ENCODE measurements at places on chromosomes 1 and 21.

DNA sequence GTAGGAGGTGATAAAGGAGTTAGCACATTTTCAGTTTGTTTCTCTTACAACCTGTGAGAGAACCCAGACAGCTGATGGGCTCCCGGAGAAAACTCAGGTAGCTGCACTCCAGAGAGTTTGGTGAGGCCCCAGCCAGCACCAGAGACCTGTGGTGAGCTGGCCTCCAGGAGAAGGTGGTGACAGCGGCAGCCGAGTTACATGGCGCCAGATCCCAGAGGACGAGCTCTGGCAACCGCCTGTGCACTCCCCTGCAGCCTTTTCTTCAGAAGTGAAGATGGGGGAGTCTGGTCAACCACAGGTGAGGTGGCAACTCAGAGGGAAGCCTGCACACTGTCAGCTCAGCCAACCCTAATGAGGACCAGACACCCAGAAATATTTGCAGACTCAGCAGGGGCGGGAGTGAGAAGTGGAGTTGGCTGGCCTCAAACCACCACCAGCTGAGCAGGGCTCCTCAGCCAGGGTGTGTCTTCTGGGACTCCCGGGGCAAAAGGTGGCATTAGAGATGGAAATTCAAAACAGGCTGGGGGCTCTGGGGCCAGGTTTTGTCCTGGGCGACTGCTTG, 209.7 kb downstream of the SETD4 start:
- DNase-seq, result no peak

- no peak for DNase-seq
These were observed 99.8 kb downstream of the INTS7 start for GRCh38 chr1:211935448-211935970.

DNA sequence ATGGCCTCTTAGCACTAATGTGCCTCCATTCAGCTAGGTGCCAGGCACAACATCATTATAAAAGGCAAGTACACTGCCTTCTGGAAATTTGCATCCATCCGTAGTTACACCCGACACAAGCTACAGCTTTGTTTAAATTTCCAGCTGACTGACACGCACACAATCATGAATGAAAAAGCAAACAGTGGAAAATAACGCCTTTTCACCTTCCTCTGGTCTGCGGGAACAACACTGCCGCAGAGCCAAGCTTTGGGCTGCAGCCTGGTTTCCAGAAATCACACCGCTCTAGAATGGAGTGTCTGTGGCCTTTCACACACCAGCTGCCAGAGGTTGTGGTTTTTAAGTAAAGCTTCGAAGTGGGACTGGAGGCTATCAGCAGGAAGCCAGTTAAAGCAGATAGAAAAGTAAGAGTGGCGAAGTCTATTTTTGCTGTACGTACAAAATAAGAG, 142.8 kb upstream of the COA6 start:
- no peak for DNase-seq

DNA sequence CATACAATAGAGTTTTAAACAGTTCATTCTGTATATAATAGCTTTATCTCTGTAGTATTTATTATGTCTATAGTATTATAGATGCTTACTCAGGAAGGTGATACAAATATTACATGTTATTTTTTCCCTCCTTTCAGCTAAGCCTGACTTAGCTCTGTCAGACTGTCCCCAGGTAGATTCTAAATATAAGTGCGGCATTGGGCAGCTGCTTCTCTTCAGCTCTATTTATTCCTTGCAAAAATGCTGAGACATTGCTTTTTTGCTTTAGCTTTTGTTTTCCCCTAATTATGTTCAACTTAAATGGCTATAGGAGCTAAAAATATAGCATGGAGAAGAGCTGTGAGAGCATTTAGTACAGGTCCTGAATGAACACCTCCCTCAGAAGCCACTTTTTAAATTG, 203.2 kb upstream of the BEND5 start:
- no peak for DNase-seq

DNA sequence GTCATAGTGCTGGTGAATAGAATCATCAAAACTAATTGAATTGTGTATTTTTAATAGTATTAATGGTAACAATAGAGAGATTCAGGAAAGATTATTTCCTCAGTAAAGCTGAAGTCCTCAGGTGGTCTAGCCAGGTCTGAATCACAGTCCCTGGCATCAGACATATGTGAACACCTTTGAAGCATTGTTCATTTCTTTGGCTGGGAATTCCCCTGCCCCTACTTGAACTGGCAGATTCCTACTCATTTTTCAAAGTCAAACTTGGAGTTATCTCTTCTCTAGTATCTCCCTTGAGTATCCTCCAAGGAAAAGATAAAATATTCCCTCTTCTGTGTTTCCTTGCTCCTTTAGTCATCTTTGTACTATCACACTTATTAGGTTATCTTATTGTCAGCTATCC, 759.8 kb downstream of the ADGRL2 start:
- no peak for DNase-seq

Measured in CD4-positive, alpha-beta T cell treated with Interleukin-4 for 1 hour (primary cell).